ENCODE measurements at places on chromosomes 12 and 14.

DNA sequence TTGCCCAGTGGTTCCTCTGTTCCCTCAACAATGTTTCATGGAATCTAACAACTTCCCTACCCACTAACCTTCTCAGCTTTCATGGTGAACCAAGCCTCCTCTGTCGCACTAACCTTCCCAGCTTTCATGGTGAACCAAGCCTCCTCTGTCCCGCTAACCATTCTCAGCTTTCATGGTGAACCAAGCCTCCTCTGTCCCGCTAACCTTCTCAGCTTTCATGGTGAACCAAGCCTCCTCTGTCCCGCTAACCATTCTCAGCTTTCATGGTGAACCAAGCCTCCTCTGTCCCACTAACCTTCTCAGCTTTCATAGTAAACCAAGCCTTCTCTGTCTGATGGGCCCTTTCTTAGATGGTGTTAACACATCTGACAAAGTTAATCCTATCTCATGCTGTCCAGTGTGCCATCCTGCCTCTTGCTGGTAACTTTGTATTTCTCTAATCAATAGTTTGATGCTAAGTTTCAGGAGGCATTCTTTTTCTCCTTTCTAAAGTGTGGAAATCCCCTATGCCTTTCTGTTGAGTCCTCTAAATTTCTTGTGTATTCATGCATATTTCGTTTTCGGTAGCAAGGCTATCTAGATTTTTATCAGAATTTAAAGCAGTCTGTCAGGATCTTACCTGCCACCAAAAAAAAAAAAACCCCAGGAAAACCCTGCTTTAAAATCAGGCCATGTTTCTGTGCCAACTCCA is 26.8 kb upstream of the KCNK13 start:
- no peak for DNase-seq

GRCh38 chr12:102501773-102502172 is 21.4 kb upstream of the IGF1 start:
- no peak for DNase-seq

- DNase-seq: no peak
Observed at GRCh38 chr12:2429032-2429431, 365.7 kb upstream of the FKBP4 start.

GRCh38 chr12:94889445-94890210 is 113.9 kb downstream of the NDUFA12 start:
- no peak for DNase-seq

DNA sequence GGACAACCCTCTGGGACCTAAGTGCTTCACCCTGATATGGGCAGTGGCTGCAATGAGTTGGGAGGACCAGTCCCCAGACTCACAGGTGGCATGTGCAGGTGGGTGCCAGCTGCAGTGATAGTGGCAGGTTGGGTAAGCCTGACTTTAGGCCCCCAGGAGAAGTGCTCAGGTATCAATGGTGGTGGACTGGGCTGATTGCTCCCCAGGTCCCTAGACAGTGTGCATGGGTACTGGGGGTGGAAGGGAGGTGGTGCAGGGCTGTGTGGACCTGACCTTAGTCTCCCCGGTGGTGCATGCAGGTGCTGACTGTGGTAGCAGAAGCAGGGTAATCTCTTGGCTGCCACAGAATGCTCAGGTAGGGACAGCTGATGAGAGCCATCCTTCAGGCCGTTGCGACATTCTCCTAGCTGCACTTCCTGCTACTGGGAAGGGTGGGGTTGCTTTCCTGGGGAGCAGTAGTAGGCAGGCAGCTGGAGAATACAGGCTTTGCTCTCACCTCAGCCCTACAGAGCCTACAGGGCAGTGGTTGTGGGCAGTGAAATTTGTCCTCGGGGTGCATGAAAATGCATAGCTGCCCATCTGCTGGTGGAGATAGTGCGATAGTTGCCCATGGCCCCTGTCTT is 33.3 kb upstream of the CCND2 start:
- DNase-seq: no peak

- DNase-seq: no peak
Observed at GRCh38 chr12:53852061-53852460, 86.6 kb upstream of the HOXC13 start.

DNA sequence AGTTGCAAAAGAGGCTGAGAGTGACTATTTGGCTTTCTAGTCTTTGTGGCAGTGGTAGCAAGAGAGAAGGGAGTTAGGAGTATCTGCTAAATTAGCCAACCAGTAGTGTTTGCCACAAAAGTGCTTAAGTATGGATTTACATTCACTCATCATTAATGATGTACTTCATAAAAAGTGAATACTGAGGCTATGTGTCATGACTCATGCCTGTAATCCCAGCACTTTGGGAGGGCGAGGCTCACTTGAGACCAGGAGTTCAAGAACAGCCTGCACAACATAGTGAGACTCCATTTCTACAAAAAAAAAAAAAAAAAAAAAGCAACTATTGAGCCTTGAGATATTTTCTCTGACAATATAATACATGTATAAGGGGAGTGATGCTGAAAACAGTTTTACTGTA is 36.8 kb downstream of the CCDC177 start:
- DNase-seq: no peak

- no peak for DNase-seq
Observed at GRCh38 chr14:22996768-22997654, 12.9 kb downstream of the C14orf93 start.

DNA sequence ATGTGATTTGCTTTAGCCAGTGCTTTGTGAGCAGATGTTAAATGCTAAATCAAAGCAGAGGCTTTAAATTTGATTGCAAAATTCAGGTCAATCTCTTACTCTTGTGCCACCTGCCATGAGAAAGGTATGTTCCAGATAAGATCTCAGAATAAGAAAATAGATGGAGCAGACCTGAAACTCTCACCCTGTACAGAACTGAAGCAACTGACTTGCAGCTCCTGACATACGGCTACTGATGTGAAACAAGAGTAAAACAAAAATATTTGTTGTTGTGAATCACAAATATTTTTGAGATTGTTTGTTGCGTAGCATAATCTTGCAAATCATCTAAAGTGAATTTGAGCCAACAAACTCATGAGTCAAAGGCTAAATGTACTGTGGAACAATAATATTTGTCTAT is 3.5 kb upstream of the OSBPL8 start:
- no peak for DNase-seq

DNA sequence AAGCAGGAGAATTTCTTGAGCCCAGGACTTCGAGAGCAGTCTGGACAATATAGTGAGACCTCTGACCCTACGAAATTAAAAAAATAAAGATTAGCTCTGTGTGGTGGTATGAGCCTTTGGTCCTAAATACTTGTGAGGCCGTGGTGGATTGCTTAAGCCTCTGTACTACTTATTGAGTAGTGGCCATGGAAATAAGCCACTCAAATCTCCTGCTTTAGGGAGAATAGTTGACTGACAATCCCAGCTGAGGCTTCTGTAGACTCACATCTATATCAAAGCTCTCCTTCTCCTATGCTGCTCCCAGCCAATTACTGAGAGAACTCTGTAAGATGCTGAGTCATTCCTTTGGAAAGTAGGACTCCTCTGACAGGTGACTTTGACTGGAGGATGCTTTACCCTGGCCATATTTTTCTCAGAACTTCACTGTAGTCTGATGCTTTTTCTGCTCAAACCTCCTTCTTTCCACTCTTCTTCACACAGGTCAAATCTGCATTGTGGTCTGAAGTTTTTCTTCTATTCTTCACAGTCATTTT is 420.2 kb downstream of the SLC6A15 start:
- no peak for DNase-seq

DNA sequence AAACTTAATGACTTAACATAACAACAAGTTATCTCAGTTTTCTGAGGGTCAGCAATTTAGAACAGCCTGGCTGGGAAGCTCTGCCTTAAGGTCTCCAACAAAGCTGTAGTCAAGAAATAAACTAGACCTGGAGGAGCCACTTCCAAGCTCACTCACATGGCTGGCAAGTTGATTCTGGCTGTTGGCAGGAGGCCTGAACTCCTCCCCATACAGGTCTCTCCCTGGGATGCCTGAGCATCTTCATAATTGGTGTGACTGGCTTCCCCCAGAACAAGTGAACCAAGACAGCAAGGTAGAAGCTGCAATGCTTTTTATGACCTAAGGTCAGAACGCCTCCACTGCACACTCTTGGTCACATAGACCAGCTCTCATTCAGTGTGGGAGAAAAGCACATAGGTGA is 128.3 kb downstream of the SAMD4A start:
- no peak for DNase-seq

GRCh38 chr12:47705566-47706425 is at the start of gene RPAP3:
TSS of gene RPAP3 (minus strand) at chr12:47706030. CDS start at chr12:47702840, 3,190 bp downstream.
- DNase-seq: peak; percentile 92

GRCh38 chr14:43765474-43765873 is 741.6 kb downstream of the FSCB start:
- no peak for DNase-seq

- DNase-seq: no peak
Observed at GRCh38 chr14:58557242-58557641, 80.5 kb upstream of the DACT1 start.

GRCh38 chr12:29255042-29255441 is 106.0 kb downstream of the FAR2 start:
- DNase-seq: no peak

GRCh38 chr12:76719171-76720041 is 44.5 kb upstream of the ZDHHC17 start:
- peak; percentile 71 for DNase-seq

DNA sequence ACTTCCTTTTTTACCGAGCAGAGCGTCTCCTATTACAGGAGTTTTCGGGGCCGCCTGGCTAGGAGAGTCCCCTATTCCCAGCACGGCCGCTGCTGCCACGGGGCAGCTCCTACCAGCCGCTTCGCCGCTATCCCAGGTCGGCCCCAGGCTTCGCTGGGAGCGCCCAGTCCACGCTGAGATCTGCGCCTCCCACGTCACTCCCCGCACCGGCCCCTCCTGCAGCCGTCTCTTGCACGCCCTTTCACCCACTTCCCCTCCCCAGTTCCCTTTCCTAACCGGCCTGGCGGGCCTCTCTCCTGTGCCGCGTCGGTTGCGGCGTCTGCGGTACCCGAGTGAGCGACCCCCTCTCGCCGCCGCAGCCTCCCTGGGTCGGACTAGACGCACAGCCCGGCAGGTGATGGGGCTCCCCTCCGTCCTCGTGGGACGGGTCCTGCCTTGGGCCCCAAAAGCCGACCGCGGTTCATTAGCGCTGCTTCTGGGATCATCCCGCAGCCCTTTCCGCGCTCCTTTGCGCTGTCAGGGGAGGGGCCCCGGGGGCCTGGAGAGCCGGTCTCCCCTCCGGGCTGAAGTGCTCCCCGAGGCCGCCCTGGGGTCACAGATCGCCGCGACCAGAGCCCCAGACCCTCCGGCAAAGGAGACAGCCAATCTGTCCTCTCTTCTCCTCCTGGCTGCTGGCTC is 1318.4 kb downstream of the TMEM121 start:
- DNase-seq: no peak

DNA sequence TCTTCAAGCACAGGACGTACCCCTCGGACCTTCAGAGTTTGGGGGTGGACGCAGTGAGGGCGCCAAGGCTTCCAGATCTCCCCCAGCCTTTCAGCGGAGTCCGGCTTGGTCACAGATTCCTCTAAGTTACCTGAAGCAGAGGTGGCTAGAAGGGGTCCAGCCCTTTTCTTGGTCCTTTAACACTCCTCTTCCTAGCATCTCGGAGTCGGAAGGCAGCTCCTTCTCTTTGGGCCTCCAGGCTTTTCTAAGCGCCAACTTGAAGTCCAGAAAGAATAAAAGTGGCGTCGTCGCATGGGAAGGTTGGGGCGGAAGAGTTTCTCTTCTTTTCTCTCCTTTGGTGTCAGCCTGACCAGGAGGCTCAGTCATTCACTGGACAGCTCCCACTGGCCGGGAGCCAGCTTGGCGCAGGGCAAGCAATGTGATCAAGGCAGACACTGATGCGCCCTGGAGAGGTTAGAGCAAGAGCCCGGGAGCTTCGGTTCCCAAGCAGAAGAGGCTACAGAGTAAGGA is 9.6 kb downstream of the OR6S1 start:
- DNase-seq: no peak

DNA sequence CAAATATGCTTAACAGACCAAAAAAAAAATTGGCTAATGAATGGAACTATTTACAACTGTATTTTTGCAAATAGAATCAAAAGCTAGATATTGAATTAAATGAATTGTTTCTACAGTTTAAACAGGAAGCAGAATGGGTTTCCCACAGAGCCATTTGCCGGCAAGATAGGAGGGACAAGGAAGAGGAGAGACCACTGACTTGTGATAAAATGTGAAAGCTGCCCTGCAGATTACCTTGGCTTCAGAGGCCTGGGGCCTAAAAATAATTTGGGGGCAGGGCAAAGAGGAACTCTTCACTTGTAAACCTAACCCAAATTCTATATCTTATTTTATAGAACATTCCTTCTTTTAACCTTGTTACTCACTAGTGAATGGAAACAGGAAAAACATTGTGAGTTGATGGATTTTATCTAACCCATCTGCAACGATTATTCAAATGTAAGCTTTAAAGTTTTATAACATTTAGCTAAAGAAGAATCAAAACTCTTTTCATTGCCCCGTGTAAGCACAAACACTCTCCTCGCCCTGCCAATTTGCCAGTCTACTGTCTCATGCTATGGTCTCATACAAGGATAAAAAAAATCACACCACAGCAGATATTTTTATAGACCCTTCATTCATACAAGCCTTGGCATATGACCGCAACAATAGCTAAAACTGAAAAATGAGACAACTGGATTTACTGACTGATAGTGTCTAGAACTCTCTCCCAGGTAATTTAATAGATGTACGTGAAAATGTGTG is 49.5 kb upstream of the MDM1 start:
- DNase-seq: no peak

DNA sequence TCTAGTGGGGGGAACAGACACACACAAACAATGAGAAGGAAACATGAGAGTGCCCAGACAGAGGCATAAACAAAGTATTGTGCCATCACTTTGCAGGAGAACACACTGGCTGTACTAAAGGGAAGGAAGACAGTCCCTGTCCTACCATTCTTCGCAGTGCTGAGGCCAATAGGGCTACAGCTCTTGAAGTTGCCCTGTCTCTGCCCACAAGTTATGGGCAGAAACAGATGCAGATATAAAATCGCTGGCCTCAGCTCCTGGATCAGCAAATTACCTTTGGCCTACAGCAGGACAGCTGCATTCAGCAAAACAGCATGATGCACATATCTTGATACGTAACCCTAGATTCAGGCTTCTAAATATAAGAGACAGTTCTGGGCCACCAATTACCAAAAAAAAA is 23.0 kb upstream of the PRKAB1 start:
- DNase-seq: no peak

DNA sequence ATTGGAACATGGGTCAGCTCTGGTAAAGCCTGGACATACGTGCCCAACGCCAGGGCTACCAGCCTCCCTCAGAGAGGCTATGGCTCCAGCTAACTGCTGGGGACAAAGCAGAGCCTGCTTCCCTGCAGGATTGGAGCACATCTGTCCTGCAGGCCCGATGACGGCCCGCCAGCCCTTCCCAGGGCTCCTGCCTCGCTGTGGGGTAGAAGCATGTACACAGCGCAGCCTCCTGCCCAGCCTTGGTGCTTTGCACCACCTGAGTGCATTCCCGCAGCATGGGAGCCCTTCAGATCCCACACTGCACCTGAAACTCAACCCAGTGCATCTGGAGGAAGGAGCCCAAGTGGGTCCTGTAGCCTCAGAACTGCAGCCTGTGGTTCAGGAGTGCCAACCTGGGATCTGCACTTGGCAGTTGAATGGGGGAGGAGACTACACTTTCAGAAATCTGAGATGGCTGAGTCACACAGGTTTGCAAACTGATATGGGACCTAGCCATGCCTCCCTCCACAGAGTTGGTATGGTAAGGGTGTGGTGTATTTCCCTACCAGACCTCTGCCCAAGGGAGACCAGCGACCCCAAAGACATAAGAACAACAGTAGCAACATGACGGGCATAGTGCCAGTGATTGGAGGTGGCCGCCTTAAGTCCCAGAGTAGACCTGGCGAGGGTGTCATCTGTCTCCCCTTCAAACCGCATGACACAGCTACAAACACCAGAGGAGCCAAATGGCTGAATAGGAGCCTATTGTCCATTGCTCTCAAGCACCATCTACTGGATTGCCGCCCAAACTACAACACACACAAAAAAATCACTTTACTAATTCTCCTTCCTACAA is 273.9 kb upstream of the MIS18BP1 start:
- DNase-seq: no peak

All from anterior cingulate cortex (tissue), 58 donors.